ENCODE measurements at places on chromosomes 2 and 18.

DNA sequence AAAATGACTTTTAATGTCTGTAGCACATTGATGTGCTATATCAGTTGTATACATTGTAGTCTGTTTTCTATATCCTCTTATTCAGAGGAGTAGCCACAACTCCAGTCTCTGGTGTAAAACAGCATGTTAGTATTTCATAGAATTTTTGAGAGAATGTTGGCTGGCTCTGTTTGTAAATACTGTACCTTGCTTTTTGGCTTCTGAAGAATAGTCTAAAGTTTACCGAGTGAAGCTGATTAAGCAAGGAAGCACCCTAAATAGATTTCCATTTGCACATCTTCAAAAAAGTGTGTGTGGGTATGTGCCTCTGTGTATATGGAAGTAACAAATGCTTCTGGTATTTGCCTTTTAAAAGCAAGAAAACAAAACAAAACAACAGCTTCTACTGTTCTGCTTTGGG is 50.5 kb downstream of the MAP4K4 start:
- no peak for DNase-seq

DNA sequence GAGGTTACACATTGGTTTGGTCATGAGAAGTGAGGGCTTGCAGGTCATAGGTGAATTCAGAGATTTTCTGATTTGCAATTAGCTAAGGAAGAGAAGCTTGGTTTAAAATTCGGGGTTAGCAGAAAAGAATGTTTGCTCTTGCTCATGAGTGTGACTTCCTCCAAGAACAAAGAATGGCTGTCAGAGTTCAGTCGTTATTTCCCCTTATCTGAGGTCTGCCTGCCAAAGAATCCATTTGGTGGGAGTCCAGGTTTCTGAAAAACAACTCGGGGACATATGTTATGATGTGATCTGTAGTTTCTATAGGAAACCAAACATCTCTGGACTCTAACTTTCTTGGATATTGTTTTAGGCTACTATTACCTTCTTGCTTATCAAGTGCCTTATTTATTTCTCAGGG is 3.2 kb upstream of the UGT1A6 start:
- DNase-seq, result no peak

DNA sequence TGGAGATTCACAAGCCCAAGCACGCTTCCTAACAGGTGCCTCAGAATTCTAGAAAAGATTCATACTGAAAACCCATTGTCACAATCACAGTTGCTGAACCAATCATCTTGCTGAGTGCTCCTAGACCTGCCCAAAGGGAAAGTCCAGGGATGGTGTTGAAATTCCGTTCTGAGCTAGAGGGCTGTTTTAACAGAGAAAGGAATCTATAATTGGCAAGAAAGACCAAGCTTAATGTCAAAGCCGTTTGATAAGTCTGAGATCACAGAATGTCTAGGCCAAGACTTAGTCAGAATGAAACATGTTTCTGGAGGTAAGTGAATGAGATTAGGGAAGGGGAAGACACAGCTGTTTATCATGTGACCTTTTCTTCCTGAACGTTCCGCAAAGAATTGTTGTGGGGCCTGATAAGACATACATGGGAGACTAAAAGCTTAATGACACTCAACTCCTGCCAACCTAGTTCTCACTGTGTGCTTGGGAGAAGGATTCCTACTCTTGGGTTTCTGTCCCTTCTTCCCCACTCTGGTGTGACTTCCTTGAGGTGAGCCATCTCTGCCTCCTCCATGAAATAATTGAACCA is 27.5 kb downstream of the PMAIP1 start:
- DNase-seq, result peak; percentile 23

DNA sequence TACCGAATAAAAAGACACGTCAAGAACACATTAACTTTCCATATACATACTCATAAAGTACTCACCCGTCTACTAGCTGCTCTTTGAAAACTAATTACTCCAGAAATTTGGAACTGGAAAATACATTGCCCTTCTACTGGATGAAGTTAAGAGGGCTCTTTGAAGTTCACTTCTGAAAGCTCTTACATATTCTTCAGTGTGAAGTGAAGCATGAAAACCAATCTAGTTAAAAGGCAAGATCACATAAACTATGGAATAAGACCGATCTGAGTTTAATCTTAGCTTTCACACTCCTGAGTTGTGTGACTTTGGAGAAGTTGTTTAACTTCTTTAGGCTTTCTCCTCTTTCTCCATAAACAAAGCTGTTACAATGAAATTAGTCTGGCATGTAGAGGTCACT is 38.5 kb downstream of the REV1 start:
- no peak for DNase-seq

GRCh38 chr2:174870787-174871186 is 106.5 kb upstream of the CHRNA1 start:
- DNase-seq, result no peak

DNA sequence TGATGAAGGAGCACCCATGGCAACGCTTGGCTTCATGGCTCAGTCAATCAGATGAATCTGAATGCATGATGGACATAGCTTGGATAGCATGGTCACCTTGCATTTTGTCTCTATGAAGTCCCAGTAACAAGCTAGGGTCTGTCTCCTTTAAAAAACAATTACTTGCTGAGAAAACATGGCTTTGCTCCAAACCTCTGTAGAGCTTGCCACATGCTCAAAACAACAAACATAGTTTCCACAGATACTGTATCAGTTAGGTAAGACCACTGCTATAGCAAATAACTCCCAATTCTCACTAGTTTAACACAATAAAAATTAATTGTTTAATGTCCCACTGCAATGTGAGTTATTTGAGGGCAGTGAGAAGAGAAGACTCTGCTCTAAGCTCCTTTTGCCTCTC is 401.0 kb downstream of the IRS1 start:
- no peak for DNase-seq

DNA sequence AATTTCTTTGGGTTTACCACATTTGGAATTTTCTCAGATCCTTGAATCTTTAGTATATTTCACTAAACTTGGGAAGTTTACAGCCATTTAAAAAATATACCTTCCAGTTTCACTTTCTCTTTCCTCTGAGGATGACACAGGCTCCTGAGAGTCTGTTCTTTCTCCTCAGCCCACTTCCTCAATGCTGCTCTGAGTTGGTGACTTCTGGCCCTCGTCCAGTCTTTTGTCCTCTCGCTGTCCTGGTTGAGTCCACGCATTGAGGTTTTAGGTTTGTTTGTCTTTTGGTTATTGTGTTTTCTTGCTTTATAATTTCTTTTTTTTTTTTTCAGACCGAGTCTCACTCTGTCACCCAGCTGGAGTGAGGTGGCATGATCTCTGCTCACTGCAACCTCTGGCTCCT is 40.7 kb upstream of the GALR1 start:
- no peak for DNase-seq

- no peak for DNase-seq
Measured at GRCh38 chr2:185201063-185201462, 537.5 kb upstream of the FSIP2 start.

GRCh38 chr18:62066102-62066818 is 120.6 kb downstream of the PIGN start:
- DNase-seq, result no peak

- no peak for DNase-seq
Measured at GRCh38 chr2:22694856-22695255, 690.1 kb upstream of the KLHL29 start.

- no peak for DNase-seq
Measured at GRCh38 chr2:31384351-31384750, 30.2 kb downstream of the XDH start.

- no peak for DNase-seq
Measured at GRCh38 chr18:56709463-56709862, 58.3 kb downstream of the WDR7 start.

DNA sequence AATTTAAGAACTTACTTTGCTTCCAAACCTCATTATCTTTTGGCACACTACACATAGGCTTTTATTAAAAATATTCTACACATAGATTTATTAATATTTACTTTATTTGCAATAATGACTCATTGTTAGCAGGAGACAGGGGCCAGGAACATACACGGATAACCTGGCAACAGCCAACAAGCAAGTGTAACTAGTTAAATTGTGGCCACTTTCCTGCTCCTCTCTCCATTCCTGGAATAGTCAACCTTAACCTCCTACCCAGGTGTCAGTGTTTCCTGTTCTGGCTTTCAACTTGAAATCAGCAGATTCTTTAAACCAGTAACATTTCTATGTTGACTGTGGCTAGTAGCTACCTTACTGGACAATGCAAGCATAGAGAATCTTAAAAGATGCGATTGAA is 26.5 kb downstream of the ACVR1 start:
- no peak for DNase-seq

- DNase-seq, result no peak
Measured at GRCh38 chr18:10057894-10058791, 144.3 kb downstream of the VAPA start.

- no peak for DNase-seq
Measured at GRCh38 chr2:121532347-121532766, 1.7 kb downstream of the RNU4ATAC start.

GRCh38 chr2:102126169-102126568 is 16.4 kb upstream of the IL1R1 start:
- DNase-seq, result no peak

DNA sequence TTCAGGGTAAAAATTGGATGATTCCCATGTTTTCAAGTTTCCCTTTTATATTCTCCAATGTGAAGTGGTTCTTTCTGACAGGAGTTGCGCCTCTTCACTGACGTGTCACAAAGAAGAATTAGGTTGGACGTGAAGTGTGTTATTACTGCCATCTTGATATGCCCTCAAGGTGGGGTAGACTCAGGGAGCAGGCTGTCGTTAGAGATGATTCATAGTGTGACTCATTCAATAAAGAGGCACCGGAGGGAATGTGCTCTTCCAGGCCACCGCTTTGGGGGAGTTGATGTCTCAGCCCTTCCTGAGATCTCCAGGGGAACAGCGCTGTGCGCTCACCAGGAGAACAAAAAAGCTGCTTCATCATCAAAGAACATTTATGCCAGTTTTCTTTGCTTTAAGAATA is 3.6 kb upstream of the DGKD start:
- no peak for DNase-seq

DNA sequence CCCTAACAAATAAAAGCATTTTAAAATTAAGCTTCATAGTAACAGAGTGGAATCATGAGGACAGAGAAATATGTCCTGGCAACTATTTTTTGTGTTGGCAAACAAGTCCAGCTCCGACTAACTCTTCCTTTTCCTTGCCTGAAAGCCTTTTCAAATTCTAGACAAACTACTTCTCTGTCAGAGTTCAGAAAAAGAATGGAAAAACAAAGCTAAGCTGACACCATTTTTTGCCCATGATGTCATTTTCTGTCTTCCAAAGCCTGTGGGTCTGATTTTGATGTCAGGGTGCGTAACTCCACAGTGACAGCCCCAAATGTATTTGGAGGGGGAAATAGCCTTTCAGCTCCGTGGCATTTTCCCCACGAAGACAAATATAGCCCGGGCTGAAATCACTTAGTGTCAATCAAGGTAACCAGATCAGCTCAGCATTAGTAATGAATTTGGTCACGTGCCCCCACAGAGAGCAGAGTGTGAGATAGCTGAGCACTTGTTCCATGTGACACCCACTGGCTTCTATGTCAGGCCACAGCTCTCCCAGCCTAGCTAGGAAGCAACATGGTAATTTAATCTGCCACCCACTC is 233.0 kb upstream of the SIX2 start:
- no peak for DNase-seq

GRCh38 chr2:219661197-219661954 is 33.9 kb downstream of the SLC4A3 start:
- no peak for DNase-seq

DNA sequence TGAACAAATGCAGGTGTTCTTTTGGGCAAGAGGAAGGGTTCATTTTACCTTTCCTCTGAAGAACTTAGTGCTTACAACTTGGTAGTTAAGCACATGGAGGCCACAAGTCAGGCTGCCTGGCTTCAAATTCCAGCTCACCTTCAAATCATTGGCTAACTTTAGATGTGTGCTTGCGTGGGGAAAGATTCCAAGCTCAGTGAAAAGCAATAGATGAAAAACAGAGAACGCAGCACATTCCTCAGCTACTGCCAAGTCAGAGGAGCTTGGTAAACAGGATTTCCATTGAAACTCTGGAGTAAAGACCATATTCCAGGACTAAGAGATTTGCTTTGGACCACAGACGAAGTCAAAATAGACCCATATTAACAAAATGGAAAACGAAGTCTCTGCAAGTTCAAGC is 96.3 kb upstream of the ASB18 start:
- DNase-seq, result no peak

DNA sequence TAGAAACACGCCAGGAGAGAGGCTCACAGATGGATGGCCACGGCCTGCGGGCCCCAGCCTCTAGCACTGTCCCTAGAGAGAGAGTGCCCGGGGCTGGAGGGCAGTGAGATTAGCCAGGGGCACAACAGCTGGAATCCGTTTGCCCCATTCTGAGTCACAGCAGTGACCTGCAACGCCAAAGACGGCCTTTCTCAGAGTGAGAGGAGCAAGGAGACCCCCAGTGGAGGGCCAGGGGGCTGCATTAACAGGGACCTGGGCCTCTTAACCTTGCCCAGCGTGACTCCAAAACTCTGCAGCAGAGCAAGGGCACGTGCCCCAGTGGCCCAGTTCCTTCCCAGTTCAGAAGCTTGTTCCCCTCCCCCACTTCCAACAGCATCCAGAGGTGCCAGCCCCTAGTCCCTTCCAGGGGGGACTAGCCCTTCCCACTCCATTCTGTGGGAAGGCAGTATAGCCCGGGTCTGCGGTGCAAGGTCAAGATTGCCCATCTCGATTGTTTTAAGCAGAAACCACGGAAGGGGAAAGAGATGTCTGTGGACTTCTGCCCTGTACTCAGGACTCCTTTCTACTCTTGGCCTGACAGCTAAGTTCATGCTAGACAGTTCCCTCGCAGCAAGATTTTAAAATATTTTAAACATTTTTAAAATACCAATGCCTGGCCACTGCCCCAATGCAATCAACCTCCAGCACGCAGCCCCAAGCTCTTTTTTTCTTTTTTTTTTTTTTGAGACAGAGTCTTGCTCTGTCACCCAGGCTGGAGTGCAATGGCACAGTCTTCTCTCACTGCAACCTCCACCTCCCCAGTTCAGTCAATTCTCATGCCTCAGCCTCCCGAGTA is 50.9 kb upstream of the BIN1 start:
- DNase-seq, result no peak

DNA sequence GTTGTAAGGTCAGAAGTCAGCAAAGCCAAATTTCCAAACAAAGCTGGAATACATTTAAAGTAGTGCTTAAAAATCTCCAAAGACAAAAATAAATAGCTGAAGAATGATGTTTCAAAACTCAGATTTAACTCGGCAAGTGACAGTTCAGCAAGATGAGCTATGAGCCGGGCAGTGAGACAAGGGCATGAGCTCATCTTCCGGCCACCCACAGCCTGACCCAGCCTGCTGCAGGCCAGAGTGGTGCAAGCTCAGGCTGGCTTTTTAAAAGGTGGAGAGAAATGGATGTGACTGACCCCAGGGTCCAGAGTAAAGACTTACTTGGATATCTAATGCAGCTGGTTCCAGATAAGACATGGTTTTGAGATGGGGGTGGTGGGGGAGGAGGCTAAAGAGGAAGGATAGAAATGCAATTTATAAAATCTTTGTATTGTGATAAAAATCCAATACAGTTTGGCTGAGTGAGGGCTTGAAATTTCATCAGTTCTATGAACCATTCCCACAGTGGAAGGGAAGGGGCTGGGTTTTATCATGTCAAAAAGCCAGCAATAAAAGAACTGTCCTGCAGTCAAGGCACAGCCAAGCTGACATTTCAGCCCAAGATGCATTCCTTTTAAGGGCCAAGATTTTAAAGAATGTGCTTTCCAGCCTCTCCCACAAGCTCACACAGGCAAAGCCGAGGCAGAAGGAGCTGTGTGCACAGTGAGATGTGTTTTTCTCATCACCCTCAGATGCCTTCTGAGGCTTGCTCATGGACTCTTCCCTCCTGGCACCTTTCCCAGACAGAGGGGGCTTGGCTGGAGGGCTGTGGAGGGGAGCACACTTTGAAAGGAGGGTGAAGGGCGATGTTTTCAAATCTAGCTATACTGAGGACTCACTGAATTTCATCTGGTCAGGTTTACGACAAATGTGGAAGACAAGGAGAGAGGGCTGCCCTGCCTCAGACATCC is 97.9 kb upstream of the KLHL29 start:
- DNase-seq, result no peak

Measured in stimulated activated CD4-positive, alpha-beta T cell treated with anti-CD3 and anti-CD28 coated beads, TNF-alpha, amount 100 ng/mL, for 48 hours (primary cell).